Fibroblast of skin of left quadriceps (primary cell): ENCODE measurements at places on chromosomes 5 and 9.
A peak's percentile ranks its signal among the peaks of the same experiment; 100 is the strongest.

GRCh38 chr9:121963528-121963995 lies 129.5 kb downstream of the TTLL11 start:
- DNase-seq = peak; percentile 93

DNA sequence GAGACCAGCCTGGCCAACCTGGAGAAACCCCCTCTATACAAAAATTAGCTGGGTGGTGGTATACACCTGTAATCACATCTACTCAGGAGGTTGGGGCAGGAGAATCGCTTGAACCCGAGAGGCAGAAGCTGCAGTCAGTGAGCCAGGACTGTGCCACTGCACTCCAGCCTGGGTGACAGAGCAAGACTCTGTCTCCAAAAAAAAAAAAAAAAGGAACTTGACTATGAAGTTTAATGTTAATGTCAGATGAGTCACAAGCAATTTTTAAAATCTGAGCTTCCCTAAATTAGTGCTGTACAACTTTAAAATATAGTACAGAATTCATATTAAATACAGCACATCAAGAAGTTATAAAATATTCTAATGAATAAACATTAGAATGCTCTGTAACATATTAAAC lies 1.5 kb downstream of the MEIKIN start:
- DNase-seq = no peak

GRCh38 chr5:83253720-83254119 lies 176.4 kb downstream of the XRCC4 start:
- DNase-seq = no peak

- no peak for DNase-seq
Measured at GRCh38 chr9:21710548-21711191, 91.8 kb upstream of the MTAP start.

- no peak for DNase-seq
Measured at GRCh38 chr5:135327429-135328127, 71.5 kb downstream of the MACROH2A1 start.

- DNase-seq = no peak
Measured at GRCh38 chr9:35112257-35113020, 3.2 kb downstream of the ATOSB start.

- no peak for DNase-seq
Measured at GRCh38 chr5:139651043-139651834, 3.1 kb downstream of the CXXC5 start.

- DNase-seq = no peak
Measured at GRCh38 chr5:77990020-77990419, 213.9 kb upstream of the TBCA start.

- DNase-seq = no peak
Measured at GRCh38 chr5:174723979-174724483, 351 bp upstream of the MSX2 start.

GRCh38 chr9:135166565-135166964 lies 79.1 kb downstream of the OLFM1 start:
- no peak for DNase-seq
